ENCODE measurements at places on chromosomes 5 and 9.

DNA sequence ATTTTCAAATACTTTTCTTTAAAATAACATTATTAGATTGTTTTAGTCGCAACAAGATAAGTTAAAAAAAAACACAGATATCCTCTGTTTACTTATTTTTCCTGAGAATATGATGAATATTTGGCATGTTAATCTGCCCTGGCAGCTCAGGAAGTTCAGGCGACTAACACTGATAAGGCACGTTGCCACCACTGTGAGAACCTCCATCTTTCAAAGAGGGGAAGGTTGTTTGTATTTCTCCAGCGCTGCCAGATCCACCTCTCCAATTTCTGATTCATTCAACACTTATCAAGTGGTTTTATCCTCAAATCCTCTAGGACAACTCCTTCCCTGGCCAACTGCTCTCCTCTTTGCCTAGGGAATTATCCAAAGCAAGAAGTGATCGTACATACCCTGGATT is 21.8 kb downstream of the CTNNAL1 start:
- H3K36me3 ChIP-seq, result no peaks in the 10 kb centered on the region
- no peak overlapping the region for H3K4me3 ChIP-seq
- no peak overlapping the region for H3K27ac ChIP-seq

- DNase-seq, result no peak
Measured at GRCh38 chr9:99220011-99220410, 1.7 kb downstream of the ALG2 start.

DNA sequence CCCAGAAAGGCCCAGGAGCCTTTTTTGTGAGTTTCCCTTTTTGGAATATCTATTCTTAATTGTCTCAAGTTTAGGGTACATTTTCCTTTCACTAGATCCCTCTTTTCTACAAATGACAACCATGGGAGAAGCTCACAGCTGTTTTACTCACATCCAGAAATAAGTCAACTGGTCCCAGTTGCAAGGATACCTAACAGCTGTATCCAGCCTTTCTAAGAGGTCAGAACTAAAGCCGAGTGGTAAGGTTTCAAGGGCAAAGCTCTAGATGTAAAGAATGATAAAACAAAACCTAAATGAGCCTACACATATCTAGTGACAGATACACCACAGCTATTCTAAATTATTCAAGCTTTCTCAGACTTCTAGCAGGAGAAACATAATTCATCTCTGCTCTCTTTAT is 4.4 kb downstream of the FGF10 start:
- no peak overlapping the region for H3K4me3 ChIP-seq
- H3K27ac ChIP-seq, result no peak overlapping the region
- H3K36me3 ChIP-seq, result no peaks in the 10 kb centered on the region
- H3K27me3 ChIP-seq, result peaks cover 9% of the 10 kb centered on the region
- DNase-seq, result no peak

GRCh38 chr5:132013711-132014110 is 2.3 kb upstream of the ACSL6 start:
- H3K27me3 ChIP-seq, result peaks cover 32% of the 10 kb centered on the region
- no peaks in the 10 kb centered on the region for H3K36me3 ChIP-seq
- DNase-seq, result no peak
- peaks cover 37% of the 10 kb centered on the region for H3K4me1 ChIP-seq
- H3K4me3 ChIP-seq, result no peak overlapping the region

DNA sequence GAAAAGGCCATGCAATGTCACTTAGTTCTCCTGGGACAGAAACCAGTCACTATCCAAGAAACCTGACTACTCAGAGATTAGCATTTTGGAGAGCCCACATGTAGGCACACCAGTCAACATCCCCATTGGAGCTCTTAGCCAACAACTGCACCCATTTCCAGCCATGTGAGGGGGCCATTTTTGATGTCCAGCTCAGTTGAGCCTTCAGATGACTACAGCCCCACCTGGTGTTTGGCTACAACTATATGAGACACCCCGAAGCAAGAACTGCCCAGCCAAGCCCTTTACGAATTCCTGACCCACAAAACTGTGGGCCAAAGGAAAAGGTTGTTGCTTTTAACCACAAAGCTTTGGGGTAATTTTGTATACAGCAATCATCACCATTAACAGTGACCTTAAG is 300.1 kb downstream of the ASTN2 start:
- no peak for DNase-seq

GRCh38 chr5:146744068-146744745 is 134.3 kb downstream of the PPP2R2B start:
- no peak for DNase-seq
- H3K27me3 ChIP-seq, result no peaks in the 10 kb centered on the region
- no peak overlapping the region for H3K27ac ChIP-seq

DNA sequence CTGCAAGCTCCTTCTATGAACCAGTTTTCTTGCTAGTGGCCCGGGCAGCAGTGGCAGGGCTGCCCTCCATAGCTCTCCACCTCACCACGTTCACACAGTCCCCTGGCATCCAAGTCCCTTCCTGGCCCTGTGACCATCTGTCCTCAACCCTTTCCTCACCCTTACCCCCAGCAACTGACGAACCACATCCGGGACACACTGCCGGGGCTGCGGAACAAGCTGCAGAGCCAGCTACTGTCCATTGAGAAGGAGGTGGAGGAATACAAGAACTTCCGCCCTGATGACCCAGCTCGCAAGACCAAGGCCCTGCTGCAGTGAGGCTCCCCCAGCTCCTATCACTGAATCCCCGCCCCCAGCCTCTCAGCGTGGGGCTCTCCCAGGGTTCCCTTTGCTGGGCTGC is 18.8 kb downstream of the DNM1 start:
- DNase-seq, result no peak
- H3K27ac ChIP-seq, result no peak overlapping the region
- no peak overlapping the region for H3K4me3 ChIP-seq
- H3K27me3 ChIP-seq, result no peaks in the 10 kb centered on the region
- no peaks in the 10 kb centered on the region for H3K4me1 ChIP-seq

DNA sequence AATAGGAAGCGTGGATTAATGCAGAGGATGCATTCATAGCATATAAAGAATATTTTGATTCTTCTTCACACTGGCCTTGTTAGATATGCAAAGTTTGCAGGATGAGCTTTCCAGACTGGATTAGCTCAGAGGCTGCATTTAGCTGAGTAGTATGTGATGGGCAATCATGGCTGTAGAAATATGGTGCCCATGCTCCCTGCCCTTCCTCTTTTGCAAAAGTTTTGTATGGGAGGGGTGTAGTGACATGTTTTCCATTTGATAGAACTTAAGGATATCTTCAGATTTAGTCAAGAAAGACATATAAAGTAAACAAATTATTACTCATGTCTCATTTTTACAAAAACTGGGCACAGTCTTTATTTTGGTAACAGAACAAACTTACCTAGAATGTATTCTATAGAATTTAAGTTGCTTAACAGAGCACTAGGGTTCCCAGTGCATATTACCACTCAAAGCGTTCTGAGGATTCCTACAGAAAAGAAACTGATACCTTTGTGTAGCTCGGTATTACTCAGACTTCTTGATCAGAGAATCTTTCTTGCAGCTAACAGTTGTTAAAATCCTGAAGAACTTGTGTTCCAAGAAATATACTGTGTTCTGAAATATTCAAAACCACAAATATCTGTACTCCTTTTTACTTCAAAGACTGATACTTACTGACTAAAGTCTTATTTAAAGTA is 9.8 kb downstream of the GTF3C4 start:
- no peak overlapping the region for H3K4me3 ChIP-seq
- DNase-seq, result no peak
- H3K4me1 ChIP-seq, result no peaks in the 10 kb centered on the region
- peaks cover 17% of the 10 kb centered on the region for H3K36me3 ChIP-seq
- no peaks in the 10 kb centered on the region for H3K27me3 ChIP-seq

DNA sequence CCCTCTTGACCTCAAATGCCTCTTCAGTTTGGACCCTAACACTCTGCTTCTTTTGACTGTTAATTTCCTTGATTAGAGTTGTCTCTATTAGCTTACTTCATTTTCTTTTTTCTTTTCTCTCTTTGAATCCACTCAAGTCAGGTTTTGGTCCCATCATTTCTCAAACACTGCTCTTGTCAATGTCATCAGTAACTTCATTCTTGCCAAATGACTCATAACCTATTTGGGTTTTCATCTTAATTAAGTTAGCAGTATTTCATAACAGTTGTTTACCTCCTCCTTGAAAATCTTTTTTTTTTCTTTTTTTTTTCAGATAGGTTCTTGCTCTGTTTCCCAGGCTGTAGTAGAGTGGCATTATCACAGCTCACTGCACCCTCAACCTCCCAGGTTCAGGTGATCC is 119.6 kb downstream of the PARP8 start:
- H3K4me1 ChIP-seq, result no peaks in the 10 kb centered on the region
- H3K27me3 ChIP-seq, result no peaks in the 10 kb centered on the region
- H3K4me3 ChIP-seq, result no peak overlapping the region
- no peak for DNase-seq
- no peaks in the 10 kb centered on the region for H3K36me3 ChIP-seq
- no peak overlapping the region for H3K27ac ChIP-seq

- H3K36me3 ChIP-seq, result peaks cover 9% of the 10 kb centered on the region
- H3K4me3 ChIP-seq, result no peak overlapping the region
- H3K4me1 ChIP-seq, result peaks cover 24% of the 10 kb centered on the region
- no peak for DNase-seq
- no peak overlapping the region for H3K27ac ChIP-seq
Measured at GRCh38 chr9:89449261-89449671, 48.6 kb downstream of the SEMA4D start.

DNA sequence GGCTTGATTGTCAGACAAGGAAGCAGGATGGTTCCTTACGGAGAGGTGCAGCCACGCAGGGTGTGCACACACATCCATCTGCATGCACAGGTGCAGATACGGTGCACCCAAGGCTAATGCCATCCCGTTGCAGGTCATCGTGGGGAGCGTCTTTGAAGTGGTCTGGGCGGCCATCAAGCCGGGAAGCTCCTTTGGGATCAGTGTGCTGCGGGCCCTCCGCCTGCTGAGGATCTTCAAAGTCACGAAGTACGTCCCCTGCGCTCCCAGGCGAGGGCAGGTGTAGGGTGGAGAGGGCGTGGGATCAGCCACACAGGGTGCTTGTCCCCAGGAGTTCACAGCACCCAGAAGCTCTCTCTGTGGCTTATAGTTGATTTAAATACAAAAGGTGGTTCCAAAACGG is 106.4 kb downstream of the CACNA1B start:
- H3K27me3 ChIP-seq, result peaks cover 9% of the 10 kb centered on the region
- no peaks in the 10 kb centered on the region for H3K4me1 ChIP-seq
- DNase-seq, result no peak
- no peak overlapping the region for H3K27ac ChIP-seq
- H3K36me3 ChIP-seq, result no peaks in the 10 kb centered on the region

DNA sequence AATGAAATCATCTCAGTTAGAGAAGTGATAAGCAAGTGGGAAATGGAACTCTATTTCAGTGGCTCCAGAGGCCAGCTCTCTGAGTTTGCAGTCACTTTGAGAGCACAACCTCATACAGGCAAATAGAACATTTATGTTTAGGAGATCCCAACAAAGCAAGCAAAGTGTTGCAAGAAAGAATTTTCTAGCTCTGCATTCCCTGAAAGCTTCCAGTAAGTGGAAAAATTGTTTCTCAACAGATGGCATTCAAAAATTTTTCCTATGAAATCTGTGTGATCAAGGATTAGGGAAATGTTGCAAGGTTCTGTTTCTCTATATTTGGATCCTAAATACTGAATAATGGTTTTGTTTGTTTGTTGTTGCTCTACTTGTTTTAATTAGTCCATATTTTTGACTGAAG is 764.2 kb upstream of the ZNF608 start:
- no peak for DNase-seq
- H3K4me3 ChIP-seq, result no peak overlapping the region
- H3K36me3 ChIP-seq, result no peaks in the 10 kb centered on the region
- no peaks in the 10 kb centered on the region for H3K27me3 ChIP-seq

- no peaks in the 10 kb centered on the region for H3K27me3 ChIP-seq
- DNase-seq, result no peak
- no peak overlapping the region for H3K4me3 ChIP-seq
- peaks cover 2% of the 10 kb centered on the region for H3K36me3 ChIP-seq
- no peak overlapping the region for H3K27ac ChIP-seq
- peaks cover 8% of the 10 kb centered on the region for H3K4me1 ChIP-seq
Measured at GRCh38 chr9:135921749-135922310, 14.5 kb upstream of the CAMSAP1 start.

GRCh38 chr5:54713923-54714581 is 196.5 kb downstream of the SNX18 start:
- H3K4me1 ChIP-seq, result no peaks in the 10 kb centered on the region
- no peak overlapping the region for H3K27ac ChIP-seq

DNA sequence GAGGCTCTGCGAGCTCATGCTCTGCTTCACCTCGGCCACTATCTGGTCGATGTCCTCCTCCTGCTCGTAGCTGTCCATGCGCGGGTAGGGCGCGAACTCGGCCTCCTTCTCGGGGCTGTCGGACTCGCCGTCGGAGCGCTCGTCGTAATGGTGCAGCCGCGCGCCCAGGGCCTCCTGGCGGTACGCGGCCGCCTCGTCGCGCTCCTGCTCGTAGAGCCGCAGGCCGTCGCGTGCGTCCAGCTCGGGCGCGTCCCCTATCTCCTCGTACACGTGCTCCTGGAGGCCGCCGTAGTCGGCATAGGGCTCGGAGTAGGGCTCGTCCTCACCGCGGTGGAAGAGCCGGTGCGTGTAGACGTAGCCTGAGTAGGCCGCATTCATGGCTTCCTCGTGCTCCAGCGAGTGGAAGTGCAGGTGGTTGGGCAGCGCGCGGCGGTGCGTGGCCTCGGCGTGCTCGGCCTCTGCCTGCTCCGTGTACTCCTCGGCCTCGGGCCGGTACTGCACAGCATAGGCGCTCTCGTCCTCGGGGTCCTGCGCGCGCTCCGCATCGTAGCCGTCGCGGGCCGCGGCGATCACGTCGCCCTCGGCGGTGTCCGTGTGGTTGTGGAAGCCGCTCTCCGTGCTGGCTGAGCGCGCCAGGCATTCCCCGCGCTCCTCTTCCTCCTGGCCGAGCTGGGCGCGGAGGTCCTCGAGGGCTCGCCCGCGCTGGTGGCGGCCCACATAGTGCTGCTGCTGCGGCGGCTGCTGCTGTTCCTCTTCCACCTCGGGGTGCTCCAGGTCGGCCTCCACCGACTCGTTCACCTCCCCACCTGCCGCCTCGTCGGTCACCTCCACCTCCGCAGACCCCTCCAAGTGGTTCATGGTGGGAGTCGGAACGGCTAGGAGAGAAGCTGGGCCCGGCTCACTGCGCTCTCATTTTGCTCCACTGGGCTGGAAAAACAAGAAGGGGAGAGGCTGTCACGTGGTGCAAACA is 155.5 kb downstream of the APBA1 start:
- no peak for DNase-seq
- H3K4me1 ChIP-seq, result no peaks in the 10 kb centered on the region
- H3K27me3 ChIP-seq, result no peaks in the 10 kb centered on the region
- H3K4me3 ChIP-seq, result no peak overlapping the region

DNA sequence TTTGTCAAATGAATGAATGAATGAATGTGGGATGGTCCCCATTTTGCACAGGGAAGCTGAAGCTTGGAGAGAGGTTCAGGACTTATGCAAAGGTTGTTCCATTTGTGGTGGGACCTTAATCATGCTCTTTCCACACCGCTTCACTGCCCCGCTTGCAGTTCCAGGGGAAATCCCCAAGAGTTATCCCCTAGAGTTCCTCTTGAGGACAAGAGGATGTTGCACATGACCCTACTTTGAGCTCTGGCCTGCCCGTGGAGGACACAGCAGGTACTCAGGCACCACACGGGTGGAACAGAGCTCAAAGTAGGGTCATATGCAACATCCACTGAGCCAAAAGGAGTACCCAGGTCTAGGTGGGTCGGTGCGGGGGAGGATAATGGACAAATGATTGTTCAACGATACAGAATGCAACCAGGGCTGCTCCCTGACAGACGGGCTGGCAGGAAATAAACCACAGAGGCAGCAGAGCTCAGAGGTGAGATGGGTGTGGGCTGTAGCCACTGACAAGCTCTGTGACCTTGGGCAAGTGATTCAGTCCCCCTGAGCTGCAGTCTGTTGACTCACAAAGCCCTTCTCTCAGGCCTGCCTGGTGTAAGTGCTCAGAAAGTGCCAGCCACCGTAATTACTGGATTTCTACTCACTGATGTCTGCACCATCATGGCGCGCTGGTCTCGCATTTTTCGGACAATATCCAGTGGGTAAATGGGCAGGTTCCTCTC is 60.3 kb upstream of the EPB41L4B start:
- H3K27ac ChIP-seq, result no peak overlapping the region
- no peak for DNase-seq
- H3K27me3 ChIP-seq, result peaks cover 9% of the 10 kb centered on the region
- H3K36me3 ChIP-seq, result no peaks in the 10 kb centered on the region

All from common myeloid progenitor, CD34-positive (primary cell).